ENCODE measurements at places on chromosomes 16 and 17.

DNA sequence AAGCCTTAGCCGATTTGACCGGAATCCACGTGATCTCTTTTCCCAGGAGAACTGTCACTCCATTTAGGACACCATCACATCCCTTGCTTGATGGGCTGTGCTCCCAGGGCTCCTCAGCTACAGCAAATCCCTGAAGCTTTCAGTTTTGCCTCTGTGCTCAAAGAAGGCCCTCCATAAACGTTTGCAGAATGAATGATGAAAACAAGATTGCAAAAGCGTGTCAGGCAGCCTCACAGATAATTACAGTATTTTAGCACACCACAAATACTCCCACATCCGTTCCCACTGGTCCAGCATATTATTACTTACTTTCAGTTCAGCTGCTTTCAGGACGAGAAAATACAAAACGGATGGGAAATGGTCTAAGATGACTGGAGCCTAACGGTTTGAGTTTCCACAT, 84.6 kb downstream of the USP31 start:
- DNase-seq: no peak

- no peak for DNase-seq
These were observed 5.1 kb downstream of the MPG start for GRCh38 chr16:83060-83603.

DNA sequence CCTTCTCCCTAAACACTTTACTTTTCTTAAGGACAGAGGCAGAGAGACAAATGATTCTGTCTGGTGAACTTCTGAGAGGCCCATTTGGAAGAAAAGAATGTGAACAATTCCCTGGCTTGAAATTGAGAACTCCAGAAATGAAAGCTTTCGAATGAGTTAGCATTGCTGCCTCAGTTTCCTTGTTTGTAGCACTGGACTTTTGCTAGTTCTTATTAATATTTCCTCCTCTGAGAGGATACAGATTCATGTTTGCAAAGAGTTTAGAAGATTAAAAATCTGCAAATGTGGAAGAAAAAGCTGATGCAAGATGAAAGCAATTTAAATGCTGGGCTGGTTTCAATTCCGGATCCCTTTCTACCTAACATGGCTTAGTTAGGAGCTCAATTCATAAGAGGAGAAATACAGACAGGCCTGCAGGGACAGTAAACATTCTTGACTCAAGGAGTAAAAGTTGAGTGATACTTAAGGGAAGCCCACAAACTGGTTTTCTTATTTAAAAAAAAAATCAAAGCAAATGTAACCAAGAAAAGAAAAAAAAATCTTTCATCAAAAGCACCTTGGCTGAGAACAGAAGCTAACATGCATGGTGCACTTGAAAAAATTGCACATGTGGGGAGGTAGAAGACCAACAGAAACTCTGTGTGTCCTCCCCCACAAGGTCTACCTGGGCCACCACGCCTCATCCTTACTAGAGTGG, 27.1 kb downstream of the HNF1B start:
- no peak for DNase-seq

- DNase-seq: peak; percentile 83
These were observed 80.3 kb downstream of the PARN start for GRCh38 chr16:14549789-14550153.

GRCh38 chr17:48505788-48506187, 25.0 kb downstream of the HOXB1 start:
- DNase-seq: peak; percentile 98

GRCh38 chr17:60371818-60372510, 20.0 kb downstream of the USP32 start:
- DNase-seq: no peak

GRCh38 chr17:48031966-48032365, 5.6 kb downstream of the COPZ2 start:
- DNase-seq: no peak
